ENCODE measurements at places on chromosomes 5 and 9.

DNA sequence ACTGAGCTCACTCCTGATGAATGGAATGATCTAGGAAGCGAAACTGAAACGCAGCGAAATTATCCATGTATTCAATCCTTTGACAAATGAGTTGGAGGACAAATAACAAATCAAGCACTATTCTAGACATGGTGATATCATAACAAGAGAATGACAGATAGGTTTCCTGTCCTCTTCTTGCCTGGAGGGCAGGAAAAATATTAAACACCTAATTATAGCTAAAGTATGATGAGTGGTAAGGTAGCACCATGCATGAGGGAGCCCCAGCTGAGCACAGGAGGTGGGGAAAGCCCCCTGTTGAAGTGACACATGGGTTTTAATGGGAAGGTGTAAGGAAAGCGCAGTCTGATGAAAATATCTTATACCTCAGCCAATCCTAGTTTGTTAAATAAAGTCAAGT, 225.2 kb downstream of the NPR3 start:
- no peak for DNase-seq

DNA sequence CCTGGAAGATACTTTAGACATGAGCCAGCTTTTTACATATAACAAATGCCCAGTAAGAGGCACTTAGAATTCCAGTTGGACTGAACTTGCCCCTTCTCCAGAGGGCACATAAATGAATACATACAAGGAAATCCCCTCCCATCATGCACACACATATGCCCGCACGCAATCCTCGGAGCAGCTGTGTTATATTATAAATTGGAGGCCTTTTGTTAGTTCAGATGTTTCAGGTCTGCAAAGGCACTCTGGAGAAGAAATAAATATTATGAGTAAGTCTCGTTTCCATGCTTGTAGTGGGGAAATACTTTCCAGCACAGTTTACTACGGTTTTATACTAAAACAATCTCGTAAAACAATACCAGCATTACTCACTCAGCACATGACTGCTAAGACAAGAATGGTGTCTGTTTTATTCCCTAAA, 17.6 kb upstream of the MUSK start:
- no peak for DNase-seq

DNA sequence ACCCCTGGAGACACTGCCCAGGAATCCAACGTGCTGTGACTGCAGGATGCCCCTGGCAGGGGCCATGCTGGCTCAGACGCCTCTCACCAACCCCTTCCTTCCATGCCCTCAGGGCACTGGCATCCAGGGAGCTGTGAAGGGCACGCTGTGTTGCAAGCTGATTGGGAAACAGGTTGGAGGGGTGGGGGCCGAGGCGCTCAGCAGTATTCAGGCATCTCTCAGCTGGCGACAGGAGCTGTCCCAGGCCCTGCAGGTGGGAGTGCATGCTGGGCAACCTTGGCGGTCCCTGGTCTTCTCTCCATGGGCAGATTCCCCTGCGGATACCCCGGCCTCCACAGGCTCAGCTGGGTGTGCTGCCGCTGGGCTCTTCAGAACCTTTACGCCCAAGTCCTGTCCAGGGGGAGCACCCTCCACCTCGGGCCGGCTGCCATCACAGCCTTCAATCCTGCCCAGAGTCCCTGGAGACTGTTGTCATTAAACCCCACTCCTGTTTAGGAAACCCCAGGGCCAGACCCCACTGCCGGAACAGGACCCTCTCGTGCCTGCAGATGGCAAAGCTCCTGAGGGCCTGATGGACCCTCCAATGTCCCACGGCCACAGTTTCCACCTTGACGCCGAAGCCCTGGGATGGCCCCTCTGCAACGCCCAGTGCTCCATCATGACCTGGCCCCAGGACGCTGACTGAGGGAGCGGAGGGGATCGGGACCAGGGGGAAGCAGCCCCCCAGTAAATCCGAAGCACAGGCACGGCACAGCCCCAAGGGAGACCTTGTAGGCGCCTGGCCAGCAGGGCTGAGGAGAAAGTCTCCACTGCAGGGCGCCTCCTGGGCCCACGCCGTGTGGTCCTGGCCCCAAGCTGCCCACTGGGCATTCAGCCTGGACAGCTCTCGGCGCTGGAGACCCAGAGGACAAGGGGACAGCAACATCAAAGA, 9.3 kb downstream of the TPPP start:
- no peak for DNase-seq

GRCh38 chr9:36764364-36765076, 191.8 kb downstream of the MELK start:
- no peak for DNase-seq

GRCh38 chr5:40873286-40873880, 32.2 kb downstream of the CARD6 start:
- DNase-seq: no peak

DNA sequence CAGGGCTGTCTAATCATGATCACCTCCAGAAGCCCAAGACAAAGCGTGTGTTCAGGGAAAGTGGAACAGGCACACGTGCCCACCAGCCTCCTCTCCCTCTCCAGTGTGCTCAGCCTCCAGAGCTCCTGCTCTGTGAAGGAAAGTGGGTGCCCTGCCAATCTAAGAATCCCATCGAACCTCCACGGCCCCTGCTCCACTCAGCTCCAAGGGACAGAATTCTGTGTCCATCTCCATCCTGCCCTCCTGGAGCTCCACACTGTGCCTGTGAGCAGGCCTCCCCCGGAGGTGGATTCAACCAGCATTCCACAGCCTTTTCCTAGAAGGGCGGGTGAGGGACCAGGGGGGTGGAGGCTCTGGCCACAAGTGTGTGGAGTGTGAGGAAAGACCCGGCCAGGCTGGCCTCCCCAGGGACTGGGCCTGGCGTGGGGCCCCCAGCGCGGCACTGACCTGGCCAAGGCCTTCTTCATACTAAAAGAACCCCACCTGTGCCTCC, 6.0 kb downstream of the EEIG1 start:
- peak; percentile 46 for DNase-seq

GRCh38 chr9:126234681-126235335, 91.8 kb upstream of the MVB12B start:
- no peak for DNase-seq

GRCh38 chr9:37746448-37747270, 6.9 kb upstream of the TRMT10B start:
- no peak for DNase-seq

DNA sequence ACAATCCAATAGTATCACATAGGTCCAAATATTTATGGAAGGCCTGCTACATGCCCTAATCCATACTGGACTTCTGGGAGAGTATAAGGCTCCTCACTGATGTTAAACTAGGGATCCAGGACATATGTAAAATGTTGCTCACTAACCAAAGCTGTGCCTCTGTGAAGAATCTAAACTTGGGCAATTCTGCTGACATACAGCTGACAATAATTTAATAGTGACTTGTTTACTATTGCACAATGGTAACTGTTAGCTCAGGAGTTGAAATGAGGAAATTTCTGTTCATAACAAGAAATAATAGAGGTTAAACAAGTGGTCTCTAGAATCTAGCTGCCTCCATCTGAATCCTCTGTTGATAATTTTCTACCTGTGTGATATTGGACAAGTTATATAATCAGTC, 14.9 kb upstream of the CTXN3 start:
- DNase-seq: no peak

DNA sequence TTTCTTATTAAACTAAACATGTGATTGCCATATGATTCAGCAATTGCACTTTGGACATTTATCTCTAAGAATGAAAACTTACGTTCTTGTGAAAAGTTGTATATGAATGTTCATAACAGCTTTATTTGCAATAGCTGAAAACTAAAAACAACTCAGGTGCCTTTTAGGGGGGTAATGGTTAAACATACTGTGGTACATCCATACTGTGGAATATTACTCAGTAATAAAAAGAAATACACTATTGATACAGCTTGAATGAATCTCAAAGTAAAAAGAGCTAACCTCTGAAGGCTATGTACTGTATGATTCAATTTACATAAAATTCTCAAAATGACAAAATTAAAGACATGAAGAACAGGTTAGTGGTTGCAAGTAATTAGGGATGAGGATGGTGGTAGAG, 339.5 kb upstream of the PAPPA start:
- DNase-seq: no peak

GRCh38 chr9:77474936-77475335, 173.2 kb downstream of the GNA14 start:
- DNase-seq: no peak

- DNase-seq: no peak
Observed at GRCh38 chr9:83307066-83307724, 231.0 kb downstream of the FRMD3 start.

DNA sequence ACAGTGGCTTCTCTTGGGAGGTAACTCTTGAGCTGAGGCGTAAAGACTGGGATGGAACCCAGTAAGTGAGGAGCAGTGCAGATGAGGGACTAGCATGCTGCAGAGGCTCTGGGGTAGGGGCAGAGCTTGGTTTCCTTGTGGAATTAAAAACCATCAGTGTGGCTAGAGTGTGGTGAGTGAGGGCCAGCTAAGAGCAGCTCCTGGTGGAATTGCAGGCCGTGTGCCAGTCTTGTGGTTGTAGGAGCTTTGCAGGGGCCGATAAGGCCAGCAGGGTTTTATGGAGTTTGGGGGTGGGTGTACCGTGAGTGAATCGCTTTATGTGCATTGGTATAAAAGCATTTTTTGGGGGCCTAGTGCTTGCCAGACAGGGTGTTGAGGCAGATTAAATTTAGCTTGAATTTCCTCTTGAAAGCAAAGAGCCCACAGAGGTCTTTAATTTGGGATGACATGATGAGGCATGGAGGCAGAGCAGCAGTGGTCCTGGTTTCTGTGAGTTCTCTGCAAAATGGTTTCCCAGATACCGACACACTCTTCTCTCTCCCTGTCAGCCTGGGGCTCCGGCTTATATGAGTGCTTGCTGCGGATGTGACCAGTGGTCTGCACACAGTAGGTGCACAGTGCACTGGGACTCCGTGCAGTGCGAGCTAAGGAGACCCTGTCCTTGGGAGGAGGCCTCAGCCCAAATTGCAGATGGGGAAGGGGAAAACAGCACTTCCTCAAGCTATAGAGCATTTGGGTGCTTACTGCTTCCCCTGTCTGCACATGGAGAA, 176.4 kb upstream of the PITX1 start:
- no peak for DNase-seq

DNA sequence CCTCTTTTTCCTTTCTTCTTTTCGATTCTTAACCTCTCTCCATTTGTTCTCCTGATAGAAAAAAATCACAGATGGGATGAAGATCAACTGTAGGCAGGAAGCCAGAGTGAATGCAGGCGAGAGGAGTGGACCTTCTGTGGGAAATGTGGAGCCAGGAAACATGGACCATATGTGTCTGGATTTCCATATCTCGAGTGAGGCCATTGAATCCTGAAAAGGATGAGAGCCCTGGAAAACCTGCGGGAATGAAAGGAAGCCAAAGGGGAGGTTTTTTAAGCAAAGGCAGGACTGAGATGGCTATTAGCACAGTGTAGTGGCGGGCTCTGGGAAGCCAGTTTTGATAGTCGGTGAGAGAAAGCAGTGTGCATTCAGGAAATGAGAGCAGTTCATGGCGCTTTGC, 139.5 kb upstream of the C9orf72 start:
- no peak for DNase-seq

DNA sequence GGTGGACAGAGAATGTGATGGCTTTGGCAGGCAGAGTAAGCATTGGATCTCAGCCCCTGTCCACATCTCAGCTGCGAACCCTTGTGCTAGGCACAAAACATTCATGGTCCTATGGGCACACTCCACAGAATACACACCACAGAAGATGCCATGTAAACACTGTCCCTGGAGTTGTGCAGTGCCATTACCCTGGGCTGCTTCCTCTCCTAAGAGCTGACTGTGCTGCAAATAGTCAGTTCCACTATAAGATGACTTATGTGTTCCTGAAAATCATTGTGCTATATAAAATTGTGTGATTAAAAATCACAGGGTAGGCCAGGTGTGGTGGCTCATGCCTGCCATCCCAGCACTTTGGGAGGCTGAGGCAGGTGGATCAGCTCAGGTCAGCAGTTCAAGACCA, 31.9 kb upstream of the ATP6V1G1 start:
- DNase-seq: no peak

- DNase-seq: no peak
Observed at GRCh38 chr5:35098214-35098613, 50.5 kb upstream of the AGXT2 start.

- no peak for DNase-seq
Observed at GRCh38 chr9:125438506-125439433, 177.1 kb downstream of the GAPVD1 start.

GRCh38 chr5:172870291-172870714, 36.3 kb downstream of the ERGIC1 start:
- no peak for DNase-seq

DNA sequence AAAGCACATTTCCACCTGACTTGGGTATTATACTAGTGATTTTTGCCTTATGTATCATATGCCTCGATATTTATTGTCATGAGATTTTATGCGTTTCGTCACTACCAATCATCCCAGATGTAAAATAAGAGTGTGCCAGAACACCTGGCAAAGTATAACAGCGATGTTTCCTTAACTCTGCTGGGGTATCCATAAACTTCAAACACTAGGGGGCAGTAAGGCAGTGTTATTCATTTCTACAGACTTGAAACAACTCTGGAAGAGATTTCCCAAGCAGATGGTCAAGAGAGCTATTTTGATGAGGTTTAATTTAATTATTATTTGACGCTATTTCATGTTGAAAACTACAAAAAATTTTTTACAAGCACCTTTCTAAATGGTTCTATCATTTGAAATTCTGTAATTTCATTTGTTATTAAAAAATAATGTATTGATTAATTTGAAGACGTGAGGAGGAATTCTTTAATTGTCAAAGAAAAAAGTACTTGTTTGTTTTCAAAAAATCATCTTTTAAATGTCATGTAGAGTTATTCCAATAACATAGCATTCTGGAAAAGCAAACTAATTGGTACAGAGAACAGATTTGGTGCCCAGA, 388.5 kb upstream of the CTNND2 start:
- DNase-seq: no peak

DNA sequence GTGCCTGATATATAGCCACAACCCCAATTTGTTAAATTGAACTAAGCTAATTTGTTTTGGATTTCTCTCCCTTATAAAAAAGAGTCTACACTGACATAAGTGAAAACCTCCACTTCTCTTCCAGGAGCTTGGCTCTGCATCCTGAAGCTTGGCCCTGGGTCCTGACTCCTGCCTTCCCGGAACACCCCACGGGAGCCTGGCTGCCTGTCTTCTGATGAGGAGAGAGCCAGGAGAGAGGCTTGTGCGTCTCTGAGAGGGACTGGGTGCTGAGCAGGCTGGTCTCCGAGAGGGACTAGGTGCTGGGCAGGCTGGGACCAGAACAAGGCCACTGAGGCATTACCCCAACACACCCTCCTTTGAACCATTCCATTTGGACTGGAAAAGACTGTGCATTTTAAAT, 6.5 kb upstream of the PTGES start:
- DNase-seq: no peak

- DNase-seq: no peak
Observed at GRCh38 chr5:67416986-67417385, 220.4 kb upstream of the CD180 start.

GRCh38 chr5:96146675-96147074, 185.0 kb upstream of the ELL2 start:
- DNase-seq: peak; percentile 11

Data from head of caudate nucleus (tissue), 42 donors.